Stimulated activated CD8-positive, alpha-beta memory T cell treated with anti-CD3 and anti-CD28 coated beads, Interleukin-12 subunit alpha, Interleukin-12 subunit beta, amount 100 ng/mL, for 1 hour (primary cell): ENCODE measurements at places on chromosomes 6 and 20.

GRCh38 chr6:110900028-110900598 is 25.5 kb downstream of the AMD1 start:
- no peak for DNase-seq

- DNase-seq = no peak
Measured at GRCh38 chr6:166658115-166658791, 31.2 kb upstream of the RPS6KA2 start.

DNA sequence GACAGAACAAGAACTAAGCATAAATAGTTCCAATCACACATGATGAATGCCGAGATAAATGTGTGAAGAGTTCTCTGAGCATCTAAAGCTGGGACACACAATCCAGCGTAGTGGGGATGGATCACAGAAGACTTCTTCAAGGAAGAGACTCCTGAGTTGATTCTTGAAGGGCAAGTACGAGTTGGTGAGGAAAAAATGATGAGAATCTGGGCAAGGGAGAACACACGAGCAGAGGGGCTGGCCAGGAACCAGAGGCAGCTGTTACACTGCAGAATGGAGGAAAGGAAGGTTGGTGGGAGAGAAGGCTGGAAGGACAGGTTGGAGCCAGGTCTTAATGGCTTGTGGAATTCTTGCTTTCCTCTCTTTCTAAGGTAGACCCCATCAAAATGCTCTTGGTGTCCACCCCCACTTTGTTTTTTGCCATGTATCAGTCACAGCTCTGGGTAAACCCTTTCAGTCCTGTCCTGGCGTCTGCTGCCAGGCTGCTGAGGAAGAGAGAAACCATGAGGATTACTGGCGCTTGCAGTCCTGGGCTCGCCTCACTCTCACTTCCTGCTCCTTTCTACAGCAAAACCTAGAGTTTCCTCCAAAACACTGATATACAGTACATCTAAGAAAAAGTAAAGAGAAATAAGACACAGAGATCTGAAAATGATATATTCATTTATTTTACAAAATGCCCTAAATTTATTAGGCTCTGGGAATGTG is 127.6 kb upstream of the FAM184A start:
- DNase-seq = no peak

- DNase-seq = no peak
Measured at GRCh38 chr6:15305496-15305895, 59.6 kb downstream of the JARID2 start.

- DNase-seq = no peak
Measured at GRCh38 chr6:167949121-167949684, 48.3 kb upstream of the KIF25 start.

- no peak for DNase-seq
Measured at GRCh38 chr6:82072751-82073150, 174.8 kb downstream of the IBTK start.

- DNase-seq = no peak
Measured at GRCh38 chr6:144867761-144868160, 582.6 kb downstream of the UTRN start.

DNA sequence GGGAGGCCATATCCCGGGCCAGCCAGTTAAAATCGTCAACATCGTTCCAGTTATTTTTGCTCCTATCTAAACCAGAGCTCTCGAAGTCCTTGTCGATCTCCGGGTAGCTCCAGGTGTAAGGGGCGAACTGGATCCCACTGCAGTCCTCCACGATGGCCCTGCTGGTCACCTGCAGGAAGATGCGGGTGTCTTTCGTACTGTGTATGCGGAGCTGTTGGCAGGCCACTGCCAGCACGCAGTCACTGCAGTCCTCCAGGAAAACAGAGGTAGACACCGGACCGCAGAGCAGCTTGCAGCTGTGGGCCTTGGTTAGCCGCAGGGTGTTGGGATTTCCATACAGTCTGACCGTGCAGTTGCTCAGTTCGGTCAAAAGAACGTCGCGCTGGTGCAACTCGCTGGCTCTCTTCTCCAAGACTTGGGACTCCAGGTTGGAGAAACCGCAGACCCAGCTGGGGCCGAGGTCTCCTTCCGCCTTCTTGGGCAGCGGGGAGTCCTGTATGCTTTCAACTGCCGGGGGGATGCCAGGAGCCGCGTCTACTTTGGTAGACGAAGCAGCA is 742 bp downstream of the TBCC start:
- no peak for DNase-seq

DNA sequence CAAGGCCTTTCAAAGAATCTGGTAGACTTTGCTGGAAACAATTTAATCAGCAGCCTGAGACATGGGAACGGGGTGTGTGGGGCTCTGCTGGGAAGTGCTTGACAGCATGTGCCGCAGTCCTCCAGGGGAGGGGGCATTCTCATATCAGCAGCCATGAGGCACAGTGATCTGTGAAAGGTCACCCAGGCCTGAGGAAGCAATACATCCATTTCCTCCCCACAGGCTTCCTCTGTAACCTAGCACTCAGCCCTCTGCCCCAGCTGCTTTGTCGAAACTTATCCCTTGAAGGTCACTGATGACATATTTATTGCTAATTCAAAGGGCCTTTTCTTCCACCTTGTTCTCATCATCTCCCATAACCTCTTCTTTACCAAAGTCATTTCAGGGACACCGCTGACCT is 103.3 kb downstream of the TNFAIP3 start:
- DNase-seq = no peak

- DNase-seq = no peak
Measured at GRCh38 chr6:131379948-131380347, 193.1 kb upstream of the ARG1 start.

DNA sequence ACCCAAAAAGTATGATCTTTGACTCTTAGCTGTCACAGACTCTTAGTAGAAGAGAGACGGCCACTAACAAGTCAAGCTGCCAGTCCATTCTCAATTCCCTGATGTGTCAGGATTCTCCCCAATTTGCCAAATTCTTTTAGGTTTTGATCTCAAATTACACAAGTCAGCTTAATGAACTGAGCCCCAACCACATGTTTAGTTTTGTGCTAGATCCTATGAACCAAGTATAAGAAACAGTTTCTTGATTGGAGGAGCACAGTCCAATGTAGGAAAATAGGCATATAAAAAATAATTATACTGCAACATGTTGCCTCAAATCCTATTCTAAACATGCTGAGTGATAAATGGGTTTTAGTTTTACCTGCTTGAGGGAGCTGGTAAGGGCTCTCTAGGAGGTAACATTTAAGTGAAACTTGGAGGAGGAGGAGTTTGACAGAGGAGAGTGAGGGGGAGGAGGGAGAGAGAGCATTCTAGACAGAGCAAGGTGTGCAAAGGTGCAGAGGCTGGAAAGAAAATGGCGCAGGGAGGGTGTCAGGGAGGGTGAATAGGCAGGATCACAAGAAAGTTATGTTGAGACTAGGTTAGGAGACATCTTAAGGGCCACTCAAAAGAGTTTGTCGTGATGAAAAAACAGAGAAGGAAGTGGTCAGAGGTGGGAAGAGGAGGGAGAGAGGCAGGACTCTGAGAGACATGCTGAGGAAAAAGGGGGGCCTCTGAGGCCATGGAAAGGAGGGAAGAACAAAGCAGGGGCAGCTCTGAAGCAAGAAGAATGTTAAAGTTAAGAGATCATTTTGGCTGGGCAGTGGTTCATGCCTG is 22.8 kb upstream of the FAM83C start:
- no peak for DNase-seq

DNA sequence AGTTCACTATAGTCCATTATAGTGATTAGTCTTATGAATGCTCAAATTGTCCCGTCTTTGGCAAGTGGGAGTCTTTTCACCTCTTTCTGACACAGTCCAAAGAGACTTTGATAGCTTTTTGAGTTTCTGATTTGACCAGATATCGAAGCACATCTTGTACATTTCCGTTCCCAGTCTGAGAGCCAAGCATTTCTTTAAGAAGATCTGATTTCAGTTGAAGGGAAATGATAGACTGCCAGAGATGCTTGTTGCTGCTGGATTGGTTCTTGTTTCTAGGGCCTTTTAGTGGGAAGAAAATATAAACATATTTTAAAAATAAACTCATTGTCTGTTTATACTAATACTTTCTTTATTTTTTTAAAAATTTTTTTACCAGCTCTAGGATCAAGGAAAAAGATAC is 54.1 kb upstream of the IER3 start:
- no peak for DNase-seq

- DNase-seq = no peak
Measured at GRCh38 chr6:82217018-82217586, 30.4 kb downstream of the IBTK start.

DNA sequence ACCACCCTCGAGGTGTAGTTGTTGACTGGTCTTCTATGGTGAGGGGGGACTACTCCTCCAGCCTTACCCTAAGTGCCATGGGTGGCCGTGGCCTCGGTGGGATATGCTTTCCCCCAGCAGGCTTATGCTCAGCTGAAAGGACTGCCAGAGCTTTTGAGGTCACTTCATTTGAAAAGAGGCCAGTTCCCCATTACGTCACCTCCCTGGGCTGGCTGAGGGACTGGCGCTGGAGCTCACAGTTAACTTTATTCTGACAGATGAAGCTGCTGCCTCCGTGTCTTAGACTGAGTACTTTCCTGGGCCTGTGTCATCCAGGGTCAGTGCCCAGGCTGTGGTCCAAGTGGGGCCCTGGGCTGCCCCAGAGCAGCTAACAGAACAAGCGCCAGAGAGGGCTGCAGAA is 42.8 kb upstream of the PCMTD2 start:
- no peak for DNase-seq
